ENCODE measurements at places on chromosomes 11 and 22. TPM values are rescaled to one million over a fixed set of nuclear protein-coding genes. Genes with fewer than 3 reads are reported as not detected.

USH1C gene
- total RNA-seq: not detected

WBP2NL gene
- total RNA-seq: 0.08 TPM

MAPK8IP1 gene
- total RNA-seq: 0.57 TPM

GRCh38 chr11:75208446-75208845, 32.1 kb upstream of the TPBGL start:
- DNase-seq: no peak
- H3K27me3 ChIP-seq: peaks cover 22% of the 10 kb centered on the region
- H3K27ac ChIP-seq: no peak overlapping the region
- no peak overlapping the region for H3K4me3 ChIP-seq

- no peaks in the 10 kb centered on the region for H3K36me3 ChIP-seq
- H3K27ac ChIP-seq: no peak overlapping the region
- no peaks in the 10 kb centered on the region for H3K27me3 ChIP-seq
- no peak overlapping the region for H3K4me3 ChIP-seq
- DNase-seq: no peak
- peaks cover 8% of the 10 kb centered on the region for H3K4me1 ChIP-seq
Measured at GRCh38 chr11:65946655-65947054, 1.4 kb downstream of the TSGA10IP start.

GRCh38 chr11:45856044-45856468, 8.8 kb downstream of the CRY2 start:
- H3K27ac ChIP-seq: peak overlapping the region; percentile 13
- peaks cover 6% of the 10 kb centered on the region for H3K36me3 ChIP-seq
- no peak for DNase-seq
- no peaks in the 10 kb centered on the region for H3K27me3 ChIP-seq
- no peak overlapping the region for H3K4me3 ChIP-seq
